ENCODE measurements at places on chromosomes 6 and 20.

DNA sequence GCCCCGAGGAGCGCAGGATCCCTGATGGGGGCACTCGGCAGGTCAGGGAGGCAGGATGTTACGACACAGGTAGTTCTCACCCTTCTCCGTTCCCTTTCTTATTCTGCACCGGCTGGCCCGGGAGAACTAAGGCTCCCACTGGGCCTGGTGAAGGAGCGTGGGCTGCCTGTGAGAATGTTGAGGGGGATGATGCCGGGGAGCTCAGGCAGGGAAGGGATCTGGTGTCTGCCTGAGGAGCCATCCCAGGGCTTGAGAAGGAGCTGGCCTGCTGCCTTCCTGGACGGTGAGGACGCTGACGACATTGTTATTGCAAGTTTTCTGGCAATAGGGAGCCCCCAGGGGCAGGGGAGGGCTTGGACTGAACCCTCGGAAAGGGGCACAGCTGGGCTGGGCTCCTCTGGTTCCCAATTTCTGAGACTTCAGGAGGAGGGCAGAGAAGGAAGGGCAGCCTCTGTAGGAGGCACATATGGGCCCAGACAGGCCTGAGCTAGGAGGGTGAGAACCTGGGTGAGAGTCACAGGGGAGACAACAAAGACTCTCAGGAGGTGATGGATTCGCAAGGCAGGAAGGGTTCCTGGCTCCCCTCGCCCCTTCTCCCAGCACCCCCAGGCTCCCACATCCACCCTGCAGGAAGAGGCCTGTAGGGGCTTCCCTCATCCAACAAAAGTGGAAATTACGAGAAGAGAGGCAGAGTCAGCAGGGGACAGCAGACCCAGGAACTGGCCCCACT is 32.8 kb downstream of the CYP21A2 start:
- no peak for DNase-seq

- peak; percentile 32 for DNase-seq
Observed at GRCh38 chr20:62370115-62370806, 3.1 kb upstream of the LAMA5 start.

GRCh38 chr6:145206247-145206907 is 528.9 kb downstream of the EPM2A start:
- no peak for DNase-seq

DNA sequence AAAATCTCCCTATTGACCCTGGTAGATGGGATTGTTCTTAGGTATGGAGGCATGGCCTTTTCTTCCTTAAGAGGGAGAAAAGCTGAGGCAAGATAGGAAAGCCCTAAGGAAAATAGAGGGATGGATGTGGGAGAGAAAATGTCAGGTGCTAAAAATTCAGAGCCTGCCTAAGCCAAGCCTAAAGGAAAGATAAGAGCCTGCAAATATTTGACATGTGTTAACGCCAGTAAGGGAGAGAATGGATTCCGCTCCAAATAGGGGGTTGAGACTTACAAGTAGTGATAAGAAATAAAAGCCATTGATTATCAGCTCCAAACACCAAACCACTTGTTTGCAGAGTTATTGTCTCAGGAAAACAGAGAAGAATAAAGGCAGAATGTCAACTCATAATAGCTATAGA is 533.6 kb downstream of the PTPRT start:
- DNase-seq = no peak

DNA sequence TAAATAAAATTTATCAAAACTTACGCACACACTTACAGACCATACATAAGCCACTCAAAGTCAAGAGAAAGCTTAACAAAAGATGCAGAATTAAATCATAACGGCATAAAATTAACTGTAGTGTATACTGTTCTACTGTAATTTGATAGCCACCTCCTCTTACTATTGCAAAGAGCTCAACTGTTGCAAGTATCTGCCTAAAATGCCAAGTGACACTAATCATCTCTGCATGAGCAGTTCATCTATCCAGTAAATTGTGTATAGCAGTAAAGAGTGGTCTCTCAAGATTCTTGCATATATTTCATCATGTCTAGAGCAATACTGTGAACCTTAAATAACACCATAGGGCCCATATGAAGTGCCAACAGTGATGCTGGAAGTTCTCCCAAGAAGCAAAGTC is 12.3 kb downstream of the OR2H2 start:
- no peak for DNase-seq

GRCh38 chr6:43738877-43739641 is 31.0 kb upstream of the VEGFA start:
- peak; percentile 37 for DNase-seq

- DNase-seq = no peak
Observed at GRCh38 chr6:111718990-111719389, 113.3 kb upstream of the TRAF3IP2 start.

- peak; percentile 48 for DNase-seq
Observed at GRCh38 chr6:87742106-87742505, 40.1 kb upstream of the AKIRIN2 start.

DNA sequence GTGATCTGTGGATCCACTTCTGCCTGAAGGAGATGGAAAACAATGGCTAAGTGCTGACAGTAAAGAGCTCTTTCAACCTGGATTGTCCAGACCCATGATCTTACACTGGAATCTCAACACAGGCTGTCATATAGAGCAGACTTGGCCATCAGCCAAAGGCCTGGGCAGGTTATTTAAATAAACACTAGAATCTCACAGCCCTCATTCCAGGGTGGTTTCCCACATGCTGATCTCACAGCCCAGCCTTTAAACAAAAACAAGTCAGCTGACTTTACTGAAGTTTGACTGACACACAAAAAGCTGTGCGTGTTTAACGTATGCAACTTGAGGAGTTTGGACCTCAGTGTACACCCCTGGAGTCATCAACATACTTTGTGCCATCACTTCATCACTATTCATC is 28.4 kb downstream of the SYNDIG1 start:
- DNase-seq = peak; percentile 31
